ENCODE measurements at places on chromosomes 16 and 17.

DNA sequence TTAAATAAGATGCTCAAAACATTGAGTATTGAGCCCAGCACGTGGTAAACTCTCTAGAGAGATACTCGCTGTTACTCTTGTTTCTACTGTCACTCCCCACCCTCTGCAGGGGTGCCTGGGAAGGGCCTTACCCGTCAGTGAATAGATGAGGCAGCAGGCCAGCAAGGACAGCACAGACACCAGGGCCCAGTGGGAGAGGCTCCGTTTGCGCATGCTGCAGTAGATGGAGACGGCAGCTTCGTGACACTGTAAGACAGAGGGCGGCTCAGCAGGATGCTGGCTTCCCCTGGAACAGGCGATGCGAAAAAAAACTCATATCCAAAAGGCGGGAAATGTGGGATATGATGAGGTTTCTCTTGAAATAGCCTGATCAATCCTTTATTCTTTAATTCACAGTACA lies 20.0 kb downstream of the SLC38A8 start:
- no peak for DNase-seq

DNA sequence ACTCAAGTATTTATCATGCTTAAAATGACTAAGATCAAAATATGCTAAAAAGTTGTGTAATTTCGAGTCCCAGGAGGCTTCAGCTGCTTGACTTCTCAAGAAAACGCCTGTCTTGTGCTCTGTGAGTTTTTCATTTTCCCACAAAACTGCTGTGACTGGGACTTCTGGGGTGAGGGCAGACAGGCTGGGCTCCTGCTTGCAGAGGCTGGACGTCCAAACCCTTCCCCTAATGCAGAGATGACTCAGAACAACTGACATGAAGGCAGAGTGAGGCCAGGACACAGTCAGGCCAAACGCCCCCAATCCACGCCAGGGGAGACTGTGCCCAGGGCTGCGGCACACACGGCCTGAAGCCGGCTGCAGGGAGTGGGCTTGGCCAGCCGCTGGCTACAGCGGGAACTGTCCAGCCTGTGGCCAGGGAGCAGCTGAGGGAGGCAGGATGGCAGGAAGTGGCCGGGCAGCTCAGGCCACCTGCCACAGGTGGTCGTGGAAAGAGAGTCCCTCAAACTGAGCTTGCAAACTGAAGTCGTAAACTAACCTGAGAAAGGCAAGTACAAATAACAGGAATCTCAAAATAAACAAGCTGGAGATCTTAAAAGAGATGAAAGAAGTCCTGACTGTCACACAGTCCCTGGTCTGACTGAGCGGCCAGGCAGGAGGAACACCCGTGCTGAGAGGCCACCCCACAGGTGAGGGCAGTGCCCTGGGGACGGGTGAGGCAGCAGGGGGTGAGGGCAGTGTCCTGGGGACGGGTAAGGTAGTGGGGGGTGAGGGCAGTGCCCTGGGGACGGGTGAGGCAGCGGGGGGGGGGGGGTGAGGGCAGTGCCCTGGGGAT lies 21.3 kb upstream of the HEXD start:
- no peak for DNase-seq

DNA sequence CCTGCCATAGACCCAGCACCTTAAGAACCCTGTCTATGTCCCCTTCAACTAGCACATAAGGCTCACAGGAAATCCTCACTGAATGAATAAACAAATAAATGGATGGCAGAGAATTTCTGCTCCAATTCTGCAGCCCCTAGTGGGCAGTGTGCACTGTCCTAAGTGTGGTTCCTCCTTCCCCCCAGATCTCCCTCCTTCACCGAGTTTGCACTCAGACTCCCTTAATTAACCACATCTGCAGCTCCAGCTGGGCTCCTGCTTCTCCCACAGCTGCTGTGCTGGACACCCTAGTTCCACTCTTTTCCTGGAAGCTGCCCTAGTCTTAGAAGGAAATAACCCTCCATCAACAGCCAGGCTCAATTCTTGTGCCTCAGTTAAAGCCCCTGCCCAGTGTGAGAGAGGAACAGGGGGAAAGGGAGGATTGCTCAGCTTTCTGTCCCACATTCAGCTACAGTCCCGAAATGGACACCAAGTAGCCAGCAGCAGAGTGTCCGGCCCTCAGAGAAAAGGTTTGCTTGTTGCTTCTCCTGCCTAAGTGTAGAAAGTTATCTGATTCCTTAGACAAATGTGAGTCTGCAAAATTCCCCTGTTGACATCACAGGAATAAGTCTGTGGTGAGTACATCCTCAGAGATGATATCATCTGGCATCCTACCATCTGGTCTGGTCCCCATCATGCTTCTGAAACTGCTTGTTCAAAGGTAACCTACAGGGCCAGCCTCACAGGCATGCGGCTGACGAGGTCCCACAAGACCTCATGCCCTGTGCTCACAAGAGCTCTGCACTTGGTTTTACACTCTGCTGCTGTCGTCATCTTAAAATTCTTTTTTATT lies 12.3 kb downstream of the LRRC3C start:
- DNase-seq, result no peak

DNA sequence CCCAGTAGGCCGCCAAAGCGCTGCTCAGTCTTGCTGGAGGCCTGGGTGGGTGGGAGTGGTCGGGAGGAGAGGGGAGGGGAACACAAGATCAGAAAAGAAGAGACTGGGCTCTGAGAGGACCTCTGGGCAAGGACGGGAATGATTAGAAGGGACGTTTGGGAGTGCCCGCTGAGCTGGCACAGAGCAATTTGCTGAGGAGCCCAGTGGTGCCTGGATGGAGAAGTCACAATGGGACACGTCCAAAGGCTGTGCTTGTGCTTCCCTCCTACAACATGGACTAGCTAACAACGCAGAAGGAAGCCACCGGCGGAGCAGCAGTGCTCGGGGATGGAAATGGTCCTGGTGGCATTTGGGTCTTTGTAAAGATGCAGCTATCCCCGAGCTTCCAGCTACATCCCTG lies 45.6 kb upstream of the CACNG4 start:
- DNase-seq, result no peak

DNA sequence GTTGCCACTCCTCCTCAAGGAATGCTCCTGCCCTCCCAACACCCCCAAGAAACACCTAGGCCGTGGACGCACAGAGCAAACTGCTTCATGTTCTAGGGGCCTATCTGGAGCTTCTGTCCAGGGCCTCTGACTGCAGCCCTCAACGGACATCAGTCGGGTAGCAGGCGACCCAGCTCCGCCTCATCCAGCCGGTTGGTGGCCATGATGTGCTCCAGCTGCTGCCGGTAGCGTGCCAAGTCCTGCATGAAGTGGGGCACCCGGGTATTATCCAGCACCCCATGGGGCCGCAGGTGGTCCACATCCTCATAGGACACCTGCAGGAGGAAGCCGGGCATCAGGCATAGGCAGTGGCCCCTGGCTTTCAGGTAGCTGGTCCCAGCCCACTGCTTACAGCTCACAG lies 6.3 kb downstream of the NOL3 start:
- DNase-seq, result no peak

DNA sequence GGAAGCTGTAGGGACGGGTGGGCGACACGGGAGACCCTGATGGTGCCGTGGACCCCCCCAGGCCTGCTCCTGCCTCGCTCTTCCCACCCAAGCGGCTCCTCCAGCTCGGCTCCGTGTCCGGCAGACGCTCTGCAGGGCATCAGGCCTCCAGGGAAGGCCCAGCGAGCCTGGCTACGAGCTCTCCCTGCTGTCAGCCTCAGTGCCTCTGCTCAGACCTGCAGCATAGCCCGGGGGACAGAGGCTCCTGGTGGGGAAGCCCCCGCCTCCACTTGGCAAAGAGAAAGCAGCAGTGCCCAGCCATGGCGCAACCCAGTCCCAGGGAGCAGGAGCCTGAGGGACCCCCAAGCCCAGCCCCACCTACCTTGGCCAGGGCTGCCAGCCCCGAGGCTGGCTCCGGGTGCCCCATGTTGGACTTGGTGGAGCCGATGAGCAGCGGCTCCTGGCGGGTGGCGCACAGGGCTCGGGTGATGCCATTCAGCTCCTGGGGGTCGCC lies 5.9 kb downstream of the FASN start:
- DNase-seq, result no peak

DNA sequence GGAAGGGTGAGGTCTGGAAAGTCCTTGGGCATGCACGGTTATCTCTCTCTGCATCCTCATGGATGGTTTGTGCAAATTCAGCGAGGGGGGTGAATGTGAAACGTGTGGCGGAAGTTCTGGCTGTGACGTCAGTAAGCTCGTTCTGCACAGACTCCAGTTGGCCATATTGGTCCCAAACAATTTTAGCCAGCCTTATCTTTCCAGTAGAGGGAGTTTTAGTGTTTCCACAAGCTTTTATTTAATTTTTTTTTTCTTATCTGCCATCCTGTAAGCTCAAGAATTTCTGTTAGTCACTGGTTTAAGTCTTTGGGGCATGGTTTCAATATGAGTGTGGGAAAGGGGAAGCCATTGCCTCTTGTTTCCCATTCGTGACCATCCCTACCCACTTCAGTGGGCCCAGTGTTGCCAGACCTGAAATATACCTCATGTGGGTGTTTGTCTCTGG lies 39.0 kb downstream of the HLF start:
- no peak for DNase-seq

- no peak for DNase-seq
These were observed 3.7 kb downstream of the DLX4 start for GRCh38 chr17:49972486-49973270.

GRCh38 chr17:82152556-82153294 lies 54.7 kb upstream of the FASN start:
- no peak for DNase-seq

DNA sequence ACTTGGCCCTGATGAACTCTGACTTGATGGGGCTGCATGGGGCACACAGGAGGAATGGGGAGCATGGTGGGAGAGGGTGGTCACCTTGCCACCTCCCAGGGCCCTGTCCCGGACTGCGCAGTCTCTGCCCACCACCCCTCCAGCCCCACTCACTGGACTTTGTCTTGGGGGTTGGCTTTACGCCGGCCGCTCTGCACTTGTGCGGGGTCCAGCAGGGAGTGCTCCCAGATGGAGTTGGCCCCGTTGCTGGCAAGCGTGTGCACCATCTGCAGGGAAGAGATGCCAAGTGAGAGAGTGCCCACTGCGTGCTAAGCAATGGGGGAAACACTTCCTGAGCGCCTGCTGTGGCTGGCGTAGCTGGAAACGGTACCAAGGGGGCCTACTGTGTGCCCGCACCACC lies 6.7 kb downstream of the GIT1 start:
- no peak for DNase-seq

DNA sequence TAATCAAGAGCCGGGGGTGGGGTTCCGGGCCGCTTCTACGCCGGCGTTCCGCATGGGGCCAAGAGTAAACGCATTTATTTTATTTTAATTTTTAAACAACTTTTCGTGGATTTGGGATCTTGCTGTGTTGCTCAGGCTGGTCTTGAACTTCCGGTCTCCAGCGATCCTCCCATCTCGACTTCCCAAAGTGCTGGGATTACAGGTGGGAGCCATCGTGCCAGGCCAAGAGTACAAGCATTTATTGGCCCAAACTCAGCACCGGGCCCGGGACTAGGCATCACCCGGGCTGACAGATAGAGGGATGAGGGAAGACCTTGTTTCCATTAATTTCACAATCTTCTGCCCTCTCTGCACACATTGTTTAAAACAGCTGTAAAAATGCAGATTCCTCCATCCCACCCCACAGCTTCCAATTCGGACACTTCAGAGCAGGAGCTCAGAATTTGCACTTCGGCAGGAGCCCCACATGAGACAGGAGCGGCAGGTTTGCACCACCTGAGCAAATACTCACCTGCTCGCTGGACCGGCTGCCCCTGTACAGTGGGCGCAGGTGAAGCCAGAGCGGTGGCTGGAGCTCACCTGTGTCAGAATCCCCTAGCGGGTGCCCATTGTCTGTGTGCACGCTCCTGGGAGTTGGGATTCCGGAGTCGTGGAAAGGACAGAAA lies 663 bp upstream of the GINS2 start:
- DNase-seq, result peak; percentile 38

GRCh38 chr16:56973294-56973689 lies 11.5 kb downstream of the CETP start:
- DNase-seq, result no peak

GRCh38 chr17:71632328-71632727 lies 488.5 kb upstream of the SOX9 start:
- DNase-seq, result peak; percentile 78

DNA sequence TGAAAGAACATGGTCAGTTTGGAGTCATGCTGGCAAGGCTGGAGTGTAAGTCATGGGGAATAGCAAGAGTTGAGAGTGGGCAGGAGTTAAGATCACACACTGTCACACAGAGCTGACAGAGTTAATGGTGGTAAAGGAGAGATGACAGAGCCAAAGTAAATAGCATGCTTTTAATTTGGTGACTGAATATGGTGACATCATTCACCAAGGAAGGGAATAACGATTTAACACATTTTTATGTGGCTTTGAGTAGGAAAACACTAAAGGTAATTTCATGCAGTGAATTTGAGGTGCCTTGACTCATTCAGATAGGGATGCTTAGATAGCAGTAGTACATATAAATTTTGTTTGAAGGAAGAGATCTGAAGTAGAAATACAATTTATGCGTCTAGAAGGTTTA lies 42.1 kb downstream of the SYNRG start:
- DNase-seq, result no peak

- no peak for DNase-seq
These were observed 7.6 kb downstream of the SLC46A1 start for GRCh38 chr17:28398280-28398981.

DNA sequence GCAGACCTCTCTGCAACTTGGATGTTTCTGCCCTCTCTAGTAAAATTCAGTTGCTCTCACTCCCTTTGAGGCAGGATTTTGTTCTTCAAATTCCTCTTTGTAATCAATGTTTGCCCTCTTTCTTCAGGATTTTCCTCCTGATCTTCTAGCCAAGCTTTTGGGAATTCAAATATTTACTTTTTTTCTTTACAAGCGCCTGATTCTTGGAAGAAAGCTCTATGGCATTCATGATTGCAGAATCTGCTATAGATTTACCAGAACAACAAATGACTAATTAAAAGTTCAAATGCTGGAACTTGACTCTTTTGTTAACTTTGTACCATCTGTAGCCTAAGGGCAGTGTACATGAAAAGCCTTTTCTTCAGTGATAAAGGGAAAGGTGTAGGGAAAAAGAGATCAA lies 63.7 kb upstream of the SHISA6 start:
- DNase-seq, result no peak

- DNase-seq, result peak; percentile 67
These were observed 79.5 kb downstream of the ANKRD11 start for GRCh38 chr16:89410794-89411309.

GRCh38 chr17:418421-418751 lies 65.8 kb upstream of the RPH3AL start:
- DNase-seq, result no peak

GRCh38 chr16:31268033-31268365 lies 8.2 kb downstream of the ITGAM start:
- no peak for DNase-seq

DNA sequence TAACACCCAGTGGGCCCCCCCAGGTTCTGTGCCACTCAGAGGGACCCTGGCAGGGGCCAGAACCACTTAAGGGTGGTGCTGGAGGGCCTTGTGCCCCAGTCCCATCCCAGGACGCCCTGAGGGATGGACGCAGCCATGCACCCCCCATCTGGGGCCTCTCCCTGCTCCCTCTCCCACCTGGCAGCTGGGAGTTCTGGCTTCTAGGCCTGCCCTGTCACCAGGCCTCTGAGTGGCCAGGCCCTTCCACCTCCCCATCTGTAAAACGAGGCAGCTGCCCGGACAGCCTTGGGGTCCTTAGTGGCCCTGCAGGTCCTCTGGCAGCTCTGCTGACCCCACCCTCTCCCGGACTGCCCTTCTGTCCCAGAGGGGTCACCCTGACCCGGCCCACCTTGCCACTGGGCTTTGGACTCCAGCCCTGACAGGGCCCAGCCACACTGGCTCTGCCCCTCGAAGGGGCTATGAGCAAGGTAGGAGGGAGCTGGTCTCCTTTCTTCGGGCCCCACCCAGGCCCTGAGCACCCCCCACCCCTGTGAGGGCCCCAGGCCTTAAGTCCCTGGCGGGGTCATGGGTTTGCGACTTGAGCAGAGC lies 12.3 kb downstream of the PAM16 start:
- DNase-seq, result no peak

All from NCI-H1092 treated with DMSO at 0.1 percent for 48 hours (cell line).